ENCODE measurements at places on chromosomes 11 and 22.
A peak's percentile ranks its signal among the peaks of the same experiment; 100 is the strongest.

DNA sequence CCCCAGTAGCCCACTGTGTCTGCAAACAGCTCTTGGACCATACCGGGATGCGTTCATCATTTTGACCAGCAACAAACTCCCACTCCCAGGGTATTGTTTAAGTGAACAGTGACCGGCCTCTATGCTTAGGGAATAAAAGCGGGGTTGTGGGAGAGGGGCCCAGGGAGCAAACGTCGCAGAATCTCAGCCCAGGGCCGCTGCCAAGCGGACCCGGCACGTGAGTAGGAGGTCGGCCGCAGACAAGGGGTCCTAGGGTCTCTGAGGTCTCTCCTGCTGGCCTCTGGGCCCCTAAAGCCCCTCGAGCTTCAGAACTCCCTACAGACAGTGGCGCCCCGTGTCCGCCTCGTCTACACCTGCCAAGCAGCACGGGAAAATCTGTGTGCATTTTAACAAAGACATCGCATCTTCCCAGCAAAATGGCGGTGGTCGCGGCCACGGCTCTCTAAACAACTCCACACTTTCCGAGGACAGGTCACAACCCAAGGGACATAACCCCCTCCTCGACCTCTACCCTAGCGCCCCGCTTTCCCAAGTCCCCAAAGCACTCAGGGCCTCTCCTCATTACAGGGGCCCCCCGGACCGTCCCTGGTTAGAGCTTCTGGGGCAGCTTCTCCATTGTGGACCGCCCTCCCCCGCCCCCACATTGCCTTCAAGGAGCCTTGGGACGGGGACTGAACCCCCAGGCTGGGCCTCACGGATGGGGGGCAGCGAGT lies 3.9 kb upstream of the GCAT start:
- DNase-seq = no peak

- peak; percentile 75 for DNase-seq
Observed at GRCh38 chr11:95419915-95420314, 188.9 kb upstream of the SESN3 start.

DNA sequence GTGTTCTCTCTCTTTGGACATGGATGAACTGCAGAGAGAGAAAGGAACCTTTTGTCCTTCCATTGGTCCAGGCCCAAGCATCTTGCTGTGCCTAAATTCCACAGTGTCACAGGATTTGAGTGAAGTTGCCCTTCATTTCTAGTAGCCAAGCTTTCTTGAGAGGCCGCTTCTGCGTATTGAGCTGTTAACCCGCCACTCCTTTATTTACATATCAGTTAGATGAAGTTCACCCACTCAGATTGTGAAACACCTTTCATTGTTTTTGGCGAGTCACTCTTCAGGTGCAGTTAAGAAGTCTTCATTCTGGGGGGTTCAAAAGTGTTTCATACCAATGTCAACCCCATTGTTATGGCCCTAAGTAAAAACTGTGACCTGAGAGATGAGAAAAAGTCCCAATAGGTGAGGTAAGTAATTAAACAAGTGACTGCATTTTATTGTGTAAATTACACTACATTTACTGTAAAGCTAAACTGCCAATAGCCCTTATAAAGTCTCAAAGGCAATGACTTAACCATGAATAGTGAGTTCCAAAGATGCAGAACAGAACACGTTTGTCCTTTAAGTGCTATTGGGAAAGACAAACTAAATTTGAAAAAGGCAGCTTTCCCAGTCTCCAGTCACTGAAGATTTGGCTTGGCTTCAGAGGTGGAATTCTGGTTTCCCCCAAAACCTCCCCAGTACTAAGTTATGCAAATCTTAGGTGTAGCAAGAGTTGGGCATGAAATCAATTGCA lies 61.0 kb downstream of the APIP start:
- no peak for DNase-seq

DNA sequence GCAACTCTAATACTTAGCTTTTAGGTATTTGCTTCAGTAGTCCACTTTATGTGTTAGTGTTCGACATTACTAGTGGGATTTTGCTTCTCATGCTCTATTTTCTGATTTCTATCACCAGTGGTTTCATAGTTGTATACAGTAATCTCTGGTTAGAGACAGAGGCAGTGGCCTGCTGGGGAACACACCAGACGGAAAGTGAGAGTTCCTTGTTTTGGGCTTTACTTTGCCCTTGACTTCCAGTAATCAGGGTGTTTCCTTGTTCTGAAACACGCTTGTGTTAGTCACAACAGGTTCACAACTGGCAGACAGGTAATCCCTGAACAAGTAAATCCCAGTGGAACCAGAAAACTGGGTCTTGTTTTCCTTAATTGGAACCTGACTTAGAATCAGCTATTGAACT lies 56.0 kb downstream of the PACS1 start:
- no peak for DNase-seq

DNA sequence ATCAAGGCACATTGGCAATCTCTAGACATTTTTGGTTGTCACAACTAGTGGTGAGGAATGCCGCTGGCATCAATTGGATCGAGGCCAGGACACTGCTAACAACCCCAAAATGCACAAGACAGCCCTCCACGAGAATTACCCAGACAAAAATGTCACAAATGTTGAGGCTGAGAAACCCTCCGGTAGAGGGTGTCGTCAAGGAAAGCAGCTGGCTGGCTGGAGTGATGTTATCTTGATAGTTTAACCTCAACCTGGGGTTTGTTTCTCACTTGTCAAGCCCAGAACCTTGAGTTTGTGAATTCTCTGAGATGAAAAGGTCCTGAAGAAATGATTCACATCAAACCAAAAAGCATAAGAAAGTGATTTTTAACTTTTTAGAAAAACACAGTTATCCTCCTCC lies 21.1 kb upstream of the TMPRSS13 start:
- no peak for DNase-seq

- DNase-seq = no peak
Observed at GRCh38 chr11:61512435-61512834, 3.9 kb downstream of the LRRC10B start.

- no peak for DNase-seq
Observed at GRCh38 chr11:119618208-119618909, 110.6 kb downstream of the NECTIN1 start.

DNA sequence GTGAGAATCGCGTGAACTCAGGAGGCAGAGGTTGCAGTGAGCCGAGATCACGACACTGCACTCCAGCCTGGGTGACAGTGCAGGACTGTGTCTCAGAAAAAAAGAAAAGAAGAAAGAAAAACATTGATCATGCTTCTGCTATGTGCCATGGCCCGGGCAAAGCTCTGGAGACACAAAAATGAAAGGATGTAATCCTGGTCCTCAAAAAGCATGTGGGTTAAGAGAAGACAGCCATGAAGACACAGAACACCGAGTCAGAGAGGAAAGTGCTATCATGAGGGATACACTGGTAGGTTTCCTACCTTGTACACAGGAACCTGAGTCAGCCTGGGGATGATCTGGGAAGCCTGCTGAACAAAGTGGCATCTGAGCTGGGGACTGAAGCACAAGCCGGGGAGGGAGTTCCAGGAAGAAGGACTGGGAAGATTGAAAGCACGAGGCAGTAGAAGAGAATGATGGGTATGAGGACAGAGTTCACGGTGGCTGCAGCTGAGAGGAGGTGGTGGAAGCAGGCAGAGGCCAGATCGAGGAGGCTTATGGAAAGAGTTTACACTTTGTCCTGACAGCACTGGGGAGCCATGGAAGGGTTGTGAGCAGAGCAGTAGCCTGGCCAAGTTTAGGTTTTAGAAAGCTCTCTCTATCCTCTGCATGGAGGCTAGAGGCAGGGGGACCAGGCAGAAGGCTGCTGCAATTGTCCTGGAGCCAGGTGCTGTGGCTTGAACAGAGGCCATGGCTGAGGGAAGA lies 9.9 kb upstream of the MAFF start:
- no peak for DNase-seq

DNA sequence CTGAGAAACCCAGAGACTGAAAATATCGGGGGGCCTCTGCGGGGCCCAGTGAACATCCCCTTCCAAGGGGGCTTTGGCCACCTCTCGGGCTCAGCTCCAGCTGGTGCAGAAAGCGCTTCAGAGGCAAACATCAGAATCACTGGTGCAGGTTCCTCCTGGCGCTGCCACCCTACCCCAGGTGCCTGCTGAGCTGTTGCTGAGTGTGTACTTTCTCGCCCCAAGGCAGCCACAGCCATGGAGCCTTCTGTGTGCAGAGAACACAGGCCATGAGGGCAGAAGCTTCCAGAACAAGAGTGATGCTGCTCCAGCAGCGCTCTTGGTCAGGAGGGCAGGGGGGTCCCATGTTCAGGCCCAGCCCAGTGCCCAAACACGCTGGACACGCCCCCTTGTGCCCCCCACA lies 6.3 kb downstream of the DRD4 start:
- DNase-seq = no peak

DNA sequence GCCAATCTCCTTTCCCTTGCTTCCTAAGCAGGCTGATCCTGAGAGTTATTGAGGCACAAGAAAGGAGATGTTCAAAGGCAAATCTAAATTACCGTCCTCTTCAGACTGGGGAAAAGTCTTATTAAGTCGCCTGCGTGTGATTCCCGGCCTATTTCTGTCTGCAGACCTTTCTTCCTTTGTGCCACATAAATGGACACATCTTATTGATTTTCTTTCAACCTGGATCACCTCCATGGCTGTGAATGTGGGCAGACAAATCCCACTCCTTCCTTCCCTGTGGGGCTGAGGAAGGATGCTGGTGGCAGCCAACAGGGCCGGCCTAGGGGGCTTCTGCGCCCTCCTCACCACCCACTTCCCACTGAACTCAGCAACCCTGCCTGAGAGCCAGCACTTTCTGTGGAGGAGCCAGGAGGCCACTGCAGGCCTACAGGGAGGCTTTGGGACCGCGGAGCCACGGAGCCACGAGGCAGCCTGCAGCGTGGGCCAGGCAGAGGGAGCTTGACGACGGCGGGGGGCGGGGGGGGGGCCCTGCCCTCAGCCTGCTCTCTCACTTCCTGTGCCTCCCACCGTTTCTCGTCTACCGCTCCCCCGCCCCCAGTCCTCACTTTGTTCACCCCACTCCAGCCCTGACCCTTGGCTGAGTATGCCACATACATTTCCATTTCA lies 73.6 kb upstream of the LMO1 start:
- DNase-seq = no peak

DNA sequence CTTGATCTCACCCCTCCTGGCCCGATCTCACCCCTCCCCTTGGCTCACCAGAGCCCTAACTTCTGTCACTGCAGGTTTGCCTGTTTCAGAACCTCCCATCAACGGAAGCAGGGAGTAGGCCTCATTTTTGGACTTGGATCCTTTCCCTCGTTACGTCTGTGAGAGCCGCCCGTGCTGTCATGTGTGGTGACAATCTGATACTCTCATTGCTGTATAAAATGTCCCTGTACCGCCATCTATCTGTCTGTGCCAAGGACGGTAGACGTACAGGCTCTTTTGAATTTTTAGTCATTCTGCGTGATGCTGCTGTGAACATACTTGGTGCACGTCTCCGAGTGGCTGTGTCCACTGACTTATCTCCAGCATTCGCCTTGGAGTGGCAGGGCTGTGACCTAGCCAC lies 1163.1 kb downstream of the BRD1 start:
- DNase-seq = no peak

- DNase-seq = peak; percentile 40
Observed at GRCh38 chr11:113532697-113533424, 57.7 kb upstream of the DRD2 start.

GRCh38 chr22:48138427-48138826 lies 1376.0 kb downstream of the TBC1D22A start:
- DNase-seq = no peak

DNA sequence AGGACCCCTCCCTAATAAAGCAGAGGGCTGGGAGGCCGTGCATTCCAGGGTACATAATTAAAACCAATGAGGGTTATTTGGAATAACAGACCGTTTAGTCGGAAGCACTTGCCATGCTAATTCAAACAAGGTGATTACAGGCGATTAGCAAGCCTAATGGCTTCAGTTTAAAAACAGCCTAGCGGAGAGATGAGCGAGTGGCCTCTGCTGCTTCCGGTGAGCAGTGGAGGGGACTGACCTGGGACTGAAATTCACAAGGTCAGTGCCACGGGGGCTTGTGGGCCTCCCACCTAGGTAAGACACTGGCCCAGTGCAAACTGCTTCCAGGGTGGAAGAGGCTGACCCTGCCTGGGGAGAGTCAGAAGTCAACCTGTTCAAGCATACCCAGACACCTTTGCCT lies 56.8 kb upstream of the ALX4 start:
- no peak for DNase-seq

GRCh38 chr11:21472261-21472660 lies 720.6 kb upstream of the ANO5 start:
- no peak for DNase-seq

GRCh38 chr11:57938351-57938750 lies 85.3 kb upstream of the OR9Q1 start:
- no peak for DNase-seq

DNA sequence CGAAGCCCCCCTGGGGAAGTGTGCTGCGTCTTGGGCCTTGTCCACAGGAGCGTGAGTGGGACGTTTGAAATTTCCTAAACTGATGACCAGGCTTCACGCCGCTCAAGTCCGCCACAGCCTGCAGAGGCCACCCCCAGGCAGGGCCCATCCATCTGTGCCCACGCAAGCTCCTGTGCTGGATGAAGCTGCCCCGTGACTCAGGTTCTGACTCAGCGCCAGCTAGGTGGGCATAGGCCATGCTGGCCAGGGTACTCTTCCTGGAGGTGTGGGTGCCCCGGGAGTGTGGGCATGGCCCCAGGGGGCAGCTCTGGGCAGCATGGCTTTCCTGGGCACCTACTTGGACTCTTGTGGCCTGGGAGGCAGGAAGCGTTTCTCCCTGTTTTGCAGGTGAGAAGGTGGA lies 134.8 kb downstream of the CACNA1I start:
- no peak for DNase-seq

- peak; percentile 65 for DNase-seq
Observed at GRCh38 chr11:62501432-62501891, 45.1 kb downstream of the AHNAK start.

- no peak for DNase-seq
Observed at GRCh38 chr22:40867109-40867508, 5.2 kb upstream of the DNAJB7 start.

DNA sequence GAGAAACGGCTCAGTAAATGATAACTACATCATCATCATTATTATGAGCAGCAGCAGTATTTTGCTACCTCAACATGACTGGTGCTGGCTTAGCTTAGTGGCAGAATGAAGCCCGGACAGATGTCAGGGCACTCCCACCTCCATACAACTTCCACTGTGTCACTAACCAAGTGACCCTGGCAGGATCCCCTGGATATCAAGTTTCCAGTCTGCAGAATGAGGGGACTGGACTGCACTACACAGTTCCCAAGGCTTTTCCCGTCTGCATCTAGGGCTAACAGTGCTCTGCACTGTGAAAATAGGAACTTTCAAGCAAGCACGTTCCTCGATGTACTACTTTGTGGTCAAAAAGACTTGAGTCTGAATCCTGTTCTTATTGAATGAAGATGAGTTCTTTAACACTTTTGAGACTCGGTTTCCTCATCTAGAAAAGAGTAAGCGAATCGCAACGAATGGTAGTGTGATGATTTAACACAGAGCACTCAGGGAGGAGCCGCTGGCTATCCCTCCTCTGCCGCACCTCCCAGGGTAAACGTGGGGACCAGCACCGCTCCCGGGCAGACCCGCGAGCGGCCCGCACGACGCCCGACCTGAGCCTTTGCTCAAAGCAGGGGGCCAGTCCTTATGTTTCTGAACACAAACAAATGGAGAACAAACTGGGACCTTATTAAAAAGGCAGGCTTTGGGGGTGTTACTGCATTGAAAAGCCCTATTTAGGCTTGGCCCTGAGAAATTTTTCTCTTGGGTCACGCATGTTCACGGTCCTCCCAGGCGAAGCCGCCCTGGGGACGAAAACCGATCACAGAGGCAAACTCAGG lies 910 bp downstream of the CLTCL1 start:
- DNase-seq = no peak

Data from astrocyte (in vitro differentiated cells and primary cell).